ENCODE measurements at places on chromosomes 5 and 9.

GRCh38 chr5:159098603-159099436, 896 bp downstream of the EBF1 start:
- peak; percentile 31 for DNase-seq

- DNase-seq: no peak
Measured at GRCh38 chr9:38326122-38326521, 66.4 kb upstream of the ALDH1B1 start.

DNA sequence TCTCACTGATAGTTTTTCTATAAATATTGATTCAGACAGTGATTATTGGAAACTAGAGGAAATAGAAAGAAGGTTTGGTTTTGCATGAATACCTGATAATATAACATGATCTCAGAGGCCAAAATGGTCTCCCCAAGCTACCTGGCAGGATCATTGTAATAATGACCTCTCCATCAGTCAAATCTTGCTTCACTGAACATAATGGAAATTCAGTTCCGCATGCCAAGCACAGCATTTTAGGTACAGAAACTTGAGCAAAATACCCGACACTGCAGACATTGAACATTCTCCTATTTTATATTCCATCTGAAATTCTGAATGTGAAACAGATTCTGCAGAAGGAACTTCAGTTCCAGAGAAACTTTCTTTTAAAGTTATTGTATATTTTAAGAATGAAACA, 9.1 kb upstream of the TBC1D2 start:
- DNase-seq: no peak

DNA sequence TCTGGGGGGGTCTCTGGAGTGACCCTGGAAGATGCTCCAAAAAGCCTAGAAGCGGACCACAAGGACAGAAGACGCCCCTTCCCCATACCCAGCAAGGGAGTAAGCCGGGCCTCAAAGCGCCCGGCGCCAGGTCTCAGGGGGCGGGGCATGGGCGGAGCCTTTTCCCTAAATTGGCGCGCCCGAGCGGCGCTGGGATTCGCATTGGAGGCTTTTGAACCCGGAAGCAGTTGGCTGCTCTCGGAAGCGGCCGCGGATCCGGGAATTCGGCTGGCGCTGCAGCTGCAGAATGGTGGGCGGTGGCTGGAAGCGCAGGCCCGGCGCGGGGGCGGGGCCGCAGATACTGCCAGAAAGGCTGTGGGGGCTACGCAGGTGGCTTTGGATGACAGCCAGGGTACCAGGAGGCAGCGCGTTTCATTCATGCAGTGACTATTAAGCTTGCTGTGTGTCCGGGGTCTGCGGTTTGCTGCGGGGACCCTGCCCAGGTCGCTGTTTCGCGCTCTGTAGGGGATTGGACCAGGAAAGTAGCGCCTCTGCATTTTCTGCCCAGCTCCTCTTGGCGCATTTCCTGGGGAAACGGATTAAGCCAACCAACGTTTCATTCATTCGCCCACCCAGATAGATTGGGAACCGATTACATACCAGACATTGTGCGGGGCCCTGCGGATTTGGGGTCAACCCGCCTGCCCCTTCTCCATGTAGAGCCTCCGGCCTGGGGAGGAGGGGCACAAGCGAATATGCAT, 83.0 kb upstream of the FREM1 start:
- DNase-seq: peak; percentile 87

GRCh38 chr5:54700986-54701578, 183.5 kb downstream of the SNX18 start:
- no peak for DNase-seq
